ENCODE measurements at places on chromosomes 11 and 22. TPM values are rescaled to one million over a fixed set of nuclear protein-coding genes. Genes with fewer than 3 reads are reported as not detected.

GRCh38 chr22:32348031-32348611, 9.5 kb upstream of the RFPL3 start:
- no peak for DNase-seq

GRCh38 chr11:12625438-12626071, 48.7 kb upstream of the TEAD1 start:
- no peak for DNase-seq

GRCh38 chr11:68948935-68949334, 31.9 kb downstream of the MRGPRD start:
- no peak for DNase-seq

- no peak for DNase-seq
Observed at GRCh38 chr11:45024846-45025588, 74.3 kb upstream of the TP53I11 start.

DNA sequence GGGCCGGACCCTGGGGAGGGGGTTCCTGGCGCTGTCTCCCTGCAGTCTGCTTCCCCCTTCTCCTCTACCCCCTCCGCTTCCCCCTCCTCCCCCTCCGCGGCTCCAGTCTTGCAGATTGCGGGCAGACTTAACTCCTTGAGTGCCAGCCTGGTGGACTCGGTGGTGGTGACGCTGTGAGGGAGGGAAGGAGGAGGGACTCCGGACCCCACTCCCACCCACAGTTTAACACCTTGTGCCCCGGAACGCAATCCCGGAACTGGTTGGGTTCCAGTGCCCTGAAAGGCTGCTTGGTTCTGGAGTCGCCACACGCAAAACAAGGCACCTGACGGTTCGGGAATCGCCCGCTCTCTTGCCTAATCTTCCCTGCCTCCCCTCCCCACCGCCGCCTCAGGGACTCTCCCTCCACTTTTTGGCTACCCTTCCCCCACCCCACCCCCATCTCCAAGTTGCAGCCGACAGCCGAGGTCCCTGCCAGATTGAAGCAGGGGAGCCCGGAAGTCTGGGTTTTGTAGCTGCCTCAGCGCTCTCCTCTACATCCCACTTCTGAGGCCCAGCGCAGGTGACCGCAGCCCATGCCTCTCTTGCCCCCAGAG, 3.9 kb upstream of the BCL9L start:
- DNase-seq, result peak; percentile 96

DNA sequence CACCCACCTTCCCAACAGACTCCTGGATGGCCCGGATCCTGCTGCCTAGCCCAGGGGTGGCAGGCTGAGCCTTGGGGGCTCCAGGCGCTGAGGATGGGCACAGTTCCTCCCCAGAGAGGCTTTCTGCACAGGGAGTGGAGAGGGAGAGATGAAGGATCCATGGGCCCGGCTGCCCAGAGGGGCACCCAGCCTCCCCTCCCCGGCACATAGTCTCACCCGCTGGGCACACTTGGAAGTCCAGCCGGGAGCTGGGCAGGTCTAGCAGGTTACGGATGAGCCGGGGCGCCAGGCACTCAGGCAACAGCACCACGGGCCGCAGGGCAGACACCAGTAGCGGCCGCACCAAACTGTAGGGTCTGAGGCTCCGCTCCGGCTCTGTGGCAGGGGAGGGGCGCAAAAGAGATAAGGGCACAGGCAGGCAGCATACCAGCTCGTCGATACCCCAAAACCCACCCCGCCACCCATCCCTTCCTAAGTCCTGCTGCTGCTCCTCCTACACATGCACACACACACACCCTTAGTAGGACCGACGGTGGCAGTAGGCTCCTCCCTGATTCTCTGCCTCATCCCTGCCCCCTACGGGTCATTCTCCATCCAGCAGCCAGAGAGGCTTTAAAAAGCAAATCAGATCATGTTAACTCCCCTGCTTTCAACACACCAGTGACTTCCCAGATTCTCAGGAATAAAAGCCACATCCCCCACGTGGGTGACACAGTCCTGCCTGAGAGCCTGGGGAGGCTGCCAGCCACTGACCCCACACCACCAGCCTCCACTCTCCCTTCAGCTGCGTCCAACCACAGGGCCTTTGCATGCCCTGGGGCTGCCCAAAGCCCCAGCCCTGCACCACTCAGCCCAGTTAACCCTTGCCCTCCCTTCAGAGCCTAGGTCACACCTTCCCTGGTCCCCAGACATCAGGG, 6.5 kb upstream of the MFNG start:
- DNase-seq, result no peak

GRCh38 chr11:65205602-65205967, 23.9 kb downstream of the CAPN1 start:
- DNase-seq, result no peak

- DNase-seq, result no peak
Observed at GRCh38 chr11:35424157-35424940, 5.0 kb upstream of the SLC1A2 start.

- DNase-seq, result no peak
Observed at GRCh38 chr11:114077482-114078305, 18.2 kb downstream of the ZBTB16 start.

The KCNK4 gene
- total RNA-seq, result not detected

The CD81 gene
- 525 TPM for total RNA-seq

The BRMS1 gene
- 33.5 TPM for total RNA-seq

The MRGPRE gene
- 0.46 TPM for total RNA-seq
